ENCODE measurements at places on chromosomes 3 and 15. TPM values are rescaled to one million over a fixed set of nuclear protein-coding genes. Genes with fewer than 3 reads are reported as not detected.

EBLN2 gene
- 0.36 TPM for total RNA-seq

DNA sequence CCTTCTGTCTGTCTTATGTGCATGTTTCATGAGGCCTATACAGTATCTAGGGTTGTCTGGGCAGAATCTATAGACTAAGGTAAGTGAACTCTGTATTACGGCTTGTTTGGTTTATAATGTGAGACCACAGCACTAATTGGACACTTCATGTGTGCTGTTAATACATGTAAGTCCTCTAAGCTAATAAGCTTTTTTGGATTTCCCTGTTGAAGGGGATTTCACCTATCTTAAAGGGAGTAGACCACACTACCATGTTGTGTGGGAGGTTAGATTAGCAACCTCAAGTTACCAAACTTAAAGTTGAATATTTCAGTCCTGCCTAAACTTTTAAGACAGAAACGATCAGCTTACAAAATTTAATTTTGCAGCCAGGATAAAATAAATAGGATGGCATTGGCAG is 189.8 kb upstream of the GOLIM4 start:
- DNase-seq = no peak
- no peak overlapping the region for H3K4me3 ChIP-seq
- peaks cover 3% of the 10 kb centered on the region for H3K27me3 ChIP-seq

- no peaks in the 10 kb centered on the region for H3K4me1 ChIP-seq
- H3K27me3 ChIP-seq = no peaks in the 10 kb centered on the region
- no peaks in the 10 kb centered on the region for H3K36me3 ChIP-seq
- H3K27ac ChIP-seq = no peak overlapping the region
These were observed 44.6 kb downstream of the LRRC28 start for GRCh38 chr15:99295840-99296239.

SPG21 gene
- 61.9 TPM for total RNA-seq

- H3K27ac ChIP-seq = no peak overlapping the region
- H3K4me3 ChIP-seq = no peak overlapping the region
- no peaks in the 10 kb centered on the region for H3K27me3 ChIP-seq
These were observed 165.2 kb upstream of the THBS1 start for GRCh38 chr15:39415634-39416033.

DNA sequence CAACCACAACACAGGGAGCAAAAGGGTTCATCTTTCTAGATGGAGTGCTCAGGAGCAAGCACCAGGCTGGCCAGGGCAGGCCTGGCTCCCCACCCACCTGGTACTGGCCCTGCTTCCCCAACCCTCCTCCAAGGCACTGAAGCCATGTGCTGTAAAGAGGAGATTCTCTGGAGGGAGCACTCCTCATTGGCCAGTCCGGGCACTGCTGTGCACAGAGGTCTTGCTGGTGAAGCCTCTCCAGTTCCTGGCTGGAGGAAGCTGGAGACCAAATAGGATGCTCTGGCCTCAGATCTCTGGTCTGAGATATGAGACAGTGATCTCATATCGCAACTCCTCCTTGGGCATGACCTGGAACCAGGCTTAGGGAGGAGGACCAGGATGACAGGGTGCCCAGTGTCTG is 7.7 kb upstream of the SEMA3F start:
- no peaks in the 10 kb centered on the region for H3K4me1 ChIP-seq
- H3K36me3 ChIP-seq = no peaks in the 10 kb centered on the region
- H3K4me3 ChIP-seq = no peak overlapping the region
- no peak for DNase-seq
- no peaks in the 10 kb centered on the region for H3K27me3 ChIP-seq

DNA sequence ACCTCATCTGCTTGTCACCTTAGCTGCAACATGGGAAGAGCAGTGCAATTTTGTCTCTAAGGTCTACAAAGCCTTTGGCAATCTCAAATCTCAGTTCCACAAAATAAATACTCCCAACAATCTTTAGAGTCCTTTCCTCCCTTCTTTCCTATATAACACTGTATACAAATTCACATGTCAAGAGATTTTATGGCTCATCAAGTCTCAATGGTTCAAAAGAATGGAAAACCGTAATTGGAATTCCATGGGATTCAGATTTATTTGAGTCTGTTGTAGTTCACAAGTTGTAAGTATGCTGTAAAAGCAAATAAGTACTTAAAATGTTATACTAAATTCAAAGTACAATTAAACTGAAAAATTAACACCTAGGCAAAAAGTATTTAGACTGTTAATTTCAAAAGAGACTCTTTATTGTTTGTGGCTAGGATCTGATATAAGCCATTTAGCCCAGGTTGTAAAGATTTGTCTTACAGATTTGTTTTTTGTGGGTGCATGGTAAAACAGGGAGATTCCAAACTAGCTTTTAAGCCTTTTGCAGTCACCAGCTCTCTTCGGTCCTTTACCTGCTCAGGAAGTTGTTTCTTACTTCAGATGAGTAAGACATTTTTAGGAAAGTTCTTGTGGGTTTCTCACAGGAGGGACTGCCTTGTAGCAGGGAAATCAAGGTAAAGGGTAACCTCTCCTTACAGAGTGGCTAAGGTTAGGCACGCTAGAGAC is 50.1 kb downstream of the CMSS1 start:
- no peak for DNase-seq
- no peak overlapping the region for H3K4me3 ChIP-seq
- H3K36me3 ChIP-seq = no peaks in the 10 kb centered on the region
- peaks cover 73% of the 10 kb centered on the region for H3K4me1 ChIP-seq
- peak overlapping the region; percentile 93 for H3K27ac ChIP-seq

DNA sequence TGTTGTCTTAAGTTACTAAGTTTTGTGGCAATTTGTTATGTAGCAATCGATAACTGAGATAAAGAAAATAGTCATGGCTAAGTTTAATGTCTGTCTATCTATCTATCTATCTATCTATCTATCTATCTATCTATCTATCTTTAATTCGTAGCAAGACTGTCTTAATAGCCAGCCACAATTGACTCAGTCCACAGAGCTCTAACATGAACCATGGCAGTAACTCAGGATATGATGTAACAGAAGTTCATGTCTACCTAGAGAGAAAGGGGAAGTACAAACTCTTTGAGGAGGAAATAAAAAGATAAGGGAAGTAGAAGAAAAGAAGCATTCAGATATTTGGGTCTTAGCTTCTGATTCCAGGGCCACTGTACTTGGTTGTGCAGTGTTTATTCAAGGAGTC is 61.5 kb upstream of the FNDC3B start:
- no peaks in the 10 kb centered on the region for H3K36me3 ChIP-seq
- no peaks in the 10 kb centered on the region for H3K4me1 ChIP-seq
- H3K27ac ChIP-seq = no peak overlapping the region
- H3K27me3 ChIP-seq = no peaks in the 10 kb centered on the region

DNA sequence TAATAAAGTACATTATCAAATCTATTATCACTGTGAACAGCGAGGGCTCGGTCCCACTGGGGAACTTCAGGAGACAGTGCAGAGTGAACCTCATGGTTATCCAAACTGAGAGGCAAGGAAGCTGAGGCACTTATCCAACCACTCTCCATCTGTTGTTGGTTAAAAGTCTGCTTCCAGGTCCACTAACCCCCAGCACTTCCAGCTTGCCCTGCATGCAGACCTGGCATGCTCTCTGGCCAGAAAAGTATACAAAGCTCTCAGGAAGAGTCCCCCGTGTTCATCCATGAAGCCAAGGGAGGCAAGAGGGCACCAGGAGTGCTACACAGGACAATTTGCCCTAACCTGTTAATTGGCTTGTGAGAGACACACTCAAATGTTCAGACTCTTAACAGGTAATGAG is 36.0 kb downstream of the FBN1 start:
- no peak for DNase-seq
- H3K4me3 ChIP-seq = no peak overlapping the region
- no peaks in the 10 kb centered on the region for H3K4me1 ChIP-seq
- H3K27me3 ChIP-seq = no peaks in the 10 kb centered on the region
- H3K27ac ChIP-seq = no peak overlapping the region
- no peaks in the 10 kb centered on the region for H3K36me3 ChIP-seq

DNA sequence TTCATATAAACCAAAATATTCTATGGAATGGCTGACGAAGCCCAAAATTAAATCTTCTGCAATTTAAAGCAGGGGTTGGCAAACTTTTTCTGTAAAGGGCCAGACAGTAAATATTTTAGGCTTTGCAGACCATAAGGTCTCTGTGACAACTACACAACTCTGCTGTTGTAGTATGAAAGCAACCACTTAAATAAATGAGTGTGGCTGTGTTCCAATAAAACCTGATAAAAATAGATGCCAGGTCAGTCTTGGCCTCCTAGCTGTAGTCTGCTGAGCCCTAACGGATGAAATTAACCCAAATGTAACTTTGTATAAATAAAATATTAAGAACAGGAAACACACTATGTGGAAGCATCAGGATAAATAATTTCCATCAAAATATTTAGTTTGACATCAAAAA is 104.2 kb downstream of the FBXL22 start:
- DNase-seq = no peak
- H3K4me1 ChIP-seq = peaks cover 14% of the 10 kb centered on the region
- H3K27me3 ChIP-seq = no peaks in the 10 kb centered on the region
- peak overlapping the region; percentile 56 for H3K27ac ChIP-seq
- no peaks in the 10 kb centered on the region for H3K36me3 ChIP-seq

DNA sequence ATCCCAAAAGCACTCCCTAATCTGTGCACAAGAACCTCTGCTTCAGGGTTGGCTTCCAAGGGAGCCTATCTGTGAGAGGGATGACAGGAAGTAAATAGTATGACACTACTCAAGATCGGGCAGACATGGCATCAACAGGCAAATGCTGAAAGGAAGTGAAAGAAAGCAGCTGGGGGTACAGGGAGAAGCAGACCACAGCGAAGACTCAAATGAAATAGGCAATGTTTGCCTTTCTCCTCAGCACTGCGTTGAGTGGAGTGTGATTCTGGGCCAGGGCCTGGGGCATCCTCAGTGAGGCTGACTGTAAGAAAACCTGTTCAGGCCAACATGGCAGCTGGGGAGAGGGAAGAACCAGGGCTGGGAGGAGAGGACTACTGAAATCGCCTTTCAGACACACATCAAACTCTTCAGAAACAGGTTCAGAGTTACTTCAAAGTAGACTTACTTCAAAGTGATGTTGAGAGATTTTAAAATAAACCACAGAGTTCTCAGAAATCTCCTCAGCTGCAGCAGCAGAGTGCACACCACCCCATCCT is 96.6 kb downstream of the SLC9A9 start:
- no peak for DNase-seq
- no peaks in the 10 kb centered on the region for H3K36me3 ChIP-seq
- no peak overlapping the region for H3K4me3 ChIP-seq
- no peaks in the 10 kb centered on the region for H3K4me1 ChIP-seq
- no peak overlapping the region for H3K27ac ChIP-seq

DNA sequence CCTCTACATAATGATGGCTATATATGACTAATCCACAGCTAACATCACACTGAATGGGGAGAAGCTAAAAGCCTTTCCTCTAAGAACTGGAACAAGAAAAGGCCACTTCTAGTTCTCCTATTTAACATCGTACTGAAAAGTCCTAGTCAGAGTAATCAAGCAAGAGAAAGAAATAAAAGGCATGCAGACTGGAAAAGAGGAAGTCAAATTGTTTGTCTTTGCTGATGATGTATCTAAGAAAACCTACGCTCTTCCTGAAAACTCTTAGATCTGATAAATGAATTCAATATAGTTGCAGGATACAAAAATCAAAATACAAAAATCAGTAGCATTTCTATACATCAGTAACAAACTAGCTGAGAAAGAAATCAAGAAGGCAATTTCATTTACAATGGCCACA is 116.9 kb downstream of the TP63 start:
- H3K27me3 ChIP-seq = no peaks in the 10 kb centered on the region
- DNase-seq = no peak
- no peak overlapping the region for H3K27ac ChIP-seq
- no peaks in the 10 kb centered on the region for H3K4me1 ChIP-seq
- peaks cover 21% of the 10 kb centered on the region for H3K36me3 ChIP-seq
- no peak overlapping the region for H3K4me3 ChIP-seq

DNA sequence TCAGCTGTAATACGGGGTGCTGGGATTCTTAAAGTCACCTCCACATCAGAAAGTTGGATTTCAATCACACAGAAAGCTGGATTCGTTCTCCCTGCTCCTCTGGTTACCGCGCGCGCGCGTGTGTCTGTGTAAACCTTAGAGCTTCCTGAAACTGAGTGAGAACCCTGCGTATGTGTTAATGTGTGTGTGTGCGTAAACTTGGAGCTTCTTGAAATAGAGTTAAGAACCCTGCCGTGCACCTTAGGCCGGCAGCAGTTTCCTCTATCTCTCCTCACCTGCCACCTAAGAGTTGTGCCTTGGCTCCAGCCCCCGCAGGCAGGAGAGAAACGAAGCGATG is 531 bp downstream of the LZTFL1 start:
- H3K27ac ChIP-seq = peak overlapping the region; percentile 61
- H3K27me3 ChIP-seq = no peaks in the 10 kb centered on the region
- H3K4me1 ChIP-seq = peaks cover 16% of the 10 kb centered on the region
- DNase-seq = no peak

DNA sequence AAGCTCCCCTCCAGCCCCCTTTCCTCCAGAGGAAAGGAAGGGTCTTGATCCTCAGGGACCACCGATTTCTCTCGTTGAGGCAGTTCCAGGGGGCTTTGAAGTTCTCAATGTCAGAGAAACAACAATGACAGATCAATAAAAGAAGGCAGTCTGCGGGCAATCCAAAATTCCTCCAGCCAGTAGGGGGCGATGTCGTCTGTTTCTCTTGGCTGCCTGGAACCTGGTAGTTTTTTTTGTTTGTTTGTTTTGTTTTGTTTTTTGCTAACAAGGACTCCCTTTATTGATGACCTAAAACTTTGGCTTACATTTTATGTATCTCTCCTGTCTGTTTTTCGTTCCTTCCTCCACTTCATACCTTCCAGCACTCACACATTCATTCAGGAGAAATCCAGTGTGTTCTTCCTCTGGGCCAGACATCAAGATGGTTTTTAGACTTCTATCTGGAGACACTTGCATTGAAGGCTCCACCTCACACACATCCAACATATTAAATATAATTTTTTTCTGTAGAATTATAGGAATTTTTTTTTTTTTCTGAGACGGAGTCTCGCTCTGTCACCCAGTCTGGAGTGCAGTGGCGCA is 276.6 kb downstream of the RPLP1 start:
- no peaks in the 10 kb centered on the region for H3K36me3 ChIP-seq
- H3K4me3 ChIP-seq = no peak overlapping the region
- H3K4me1 ChIP-seq = no peaks in the 10 kb centered on the region
- no peak for DNase-seq
- H3K27me3 ChIP-seq = no peaks in the 10 kb centered on the region

DNA sequence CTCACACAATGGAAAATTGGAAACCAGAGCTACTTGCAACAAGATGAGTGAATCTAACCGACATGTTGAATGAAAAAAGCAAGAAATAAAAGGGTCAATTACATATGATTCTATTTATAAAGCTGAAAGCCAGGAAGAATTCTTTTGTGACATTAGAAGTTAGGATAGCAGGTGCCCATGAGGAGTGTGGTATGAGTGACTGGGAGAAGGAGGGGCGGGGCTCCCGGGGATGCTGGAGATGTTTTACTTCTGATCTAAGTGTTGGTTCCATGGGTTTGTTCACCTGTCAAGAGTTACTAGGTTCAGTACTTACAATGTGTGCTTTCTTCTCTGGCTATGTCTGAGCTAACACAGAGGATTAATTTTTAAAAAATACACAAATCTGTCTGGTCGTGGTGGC is 60.8 kb downstream of the NSMCE3 start:
- no peak overlapping the region for H3K4me3 ChIP-seq
- H3K27me3 ChIP-seq = no peaks in the 10 kb centered on the region

GRCh38 chr15:78315686-78316282 is 16.4 kb upstream of the SKIC8 start:
- H3K4me1 ChIP-seq = peaks cover 5% of the 10 kb centered on the region
- no peak overlapping the region for H3K27ac ChIP-seq
- no peaks in the 10 kb centered on the region for H3K27me3 ChIP-seq
- DNase-seq = no peak
- no peak overlapping the region for H3K4me3 ChIP-seq

- no peak overlapping the region for H3K4me3 ChIP-seq
- DNase-seq = no peak
- H3K27ac ChIP-seq = no peak overlapping the region
- no peaks in the 10 kb centered on the region for H3K36me3 ChIP-seq
- H3K4me1 ChIP-seq = peaks cover 19% of the 10 kb centered on the region
These were observed 57.7 kb downstream of the PXYLP1 start for GRCh38 chr3:141289228-141289772.

Data from gastrocnemius medialis (tissue), 4 donors.